ENCODE measurements at places on chromosomes 1 and 21.

GRCh38 chr1:56526571-56527174 is 52.7 kb downstream of the PLPP3 start:
- DNase-seq, result no peak

GRCh38 chr1:56578963-56579875 is at the start of gene PLPP3:
Gene PLPP3 (minus strand): TSS chr1:56579563. CDS start chr1:56579016, 547 bp downstream.
- DNase-seq, result peak; percentile 89

GRCh38 chr1:114345930-114346479 is 165.0 kb downstream of the TRIM33 start:
- DNase-seq, result peak; percentile 38

GRCh38 chr1:168230709-168231108 is 4.9 kb downstream of the SFT2D2 start:
- DNase-seq, result no peak

GRCh38 chr1:199859491-199859933 is 168.0 kb upstream of the NR5A2 start:
- peak; percentile 90 for DNase-seq

DNA sequence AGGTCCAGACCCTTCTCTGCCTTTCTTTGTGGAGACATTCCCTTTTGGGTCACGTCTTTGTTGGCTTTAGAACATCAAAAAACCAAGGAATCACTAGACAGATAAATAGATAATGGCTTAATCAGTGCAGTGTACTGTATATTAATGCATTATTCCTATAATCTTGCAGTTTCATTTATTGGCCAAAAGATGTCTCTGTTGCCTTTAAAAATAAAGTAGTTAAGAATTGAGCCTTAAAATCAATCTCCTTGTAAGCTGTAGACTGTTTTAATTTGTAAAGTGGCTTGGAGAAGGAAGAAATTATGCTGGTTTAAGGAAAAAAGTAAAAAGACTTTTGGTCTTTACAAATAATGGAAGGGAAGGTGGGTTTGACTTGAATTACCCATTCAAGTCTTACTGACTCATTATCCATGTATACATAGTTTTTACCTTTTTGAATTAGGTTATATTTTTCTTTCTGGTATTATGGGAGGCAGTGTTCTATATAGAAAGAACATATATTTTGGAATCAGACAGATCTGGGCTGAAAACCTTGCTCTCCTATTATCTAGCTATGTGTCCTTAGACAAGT is 84.6 kb downstream of the VPS13D start:
- peak; percentile 26 for DNase-seq

GRCh38 chr1:220219865-220220698 is 52.2 kb downstream of the RAB3GAP2 start:
- DNase-seq, result no peak

GRCh38 chr21:46437096-46437498 is 21.6 kb upstream of the DIP2A start:
- no peak for DNase-seq

DNA sequence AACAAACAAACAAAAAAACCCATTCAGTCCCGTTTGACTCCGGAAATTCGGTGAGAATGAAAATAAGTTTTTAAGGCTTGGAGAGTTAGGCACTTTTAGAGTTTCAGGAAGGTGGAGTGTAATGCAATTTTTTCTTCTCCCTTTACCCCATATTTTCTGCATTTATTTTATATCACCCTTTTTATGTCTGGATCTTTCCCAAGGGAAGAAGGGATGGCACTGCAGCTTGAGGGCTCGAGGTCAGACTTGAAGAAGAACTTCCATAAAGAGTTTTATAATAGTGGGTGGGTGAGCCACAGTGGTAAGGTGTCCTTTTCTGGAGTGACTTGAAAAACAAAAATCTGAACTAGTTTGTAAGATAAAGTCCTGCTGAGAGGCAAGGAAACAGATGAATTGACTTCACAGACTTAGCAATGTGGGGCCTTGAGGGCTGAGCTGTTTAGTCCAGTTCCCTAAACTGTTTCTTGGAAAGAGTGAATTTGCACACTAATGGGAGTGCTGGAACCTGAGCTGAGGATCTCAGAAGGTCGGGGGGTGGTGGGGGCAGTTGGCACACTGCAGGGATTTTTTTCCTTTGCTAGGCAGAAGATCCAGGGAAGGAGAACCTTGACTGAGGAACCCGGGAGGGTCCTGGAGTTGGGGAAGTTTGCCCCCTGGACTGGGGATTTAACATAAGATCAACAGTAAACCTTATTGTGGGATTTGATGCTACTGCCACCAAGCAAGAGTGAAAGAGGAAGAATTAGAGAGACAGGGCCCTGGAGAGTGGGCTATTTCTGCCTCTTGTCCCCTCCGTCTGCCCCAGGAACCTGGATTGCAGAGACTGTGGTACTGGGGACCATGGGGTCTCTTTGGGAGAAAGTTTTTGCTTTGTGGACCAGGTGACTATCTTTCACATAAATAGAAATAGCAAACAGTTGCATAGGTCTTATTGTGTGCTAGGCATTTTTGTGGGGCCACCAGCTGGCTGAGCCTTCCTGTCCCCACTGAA is 1.8 kb upstream of the MEX3A start:
- DNase-seq, result no peak

DNA sequence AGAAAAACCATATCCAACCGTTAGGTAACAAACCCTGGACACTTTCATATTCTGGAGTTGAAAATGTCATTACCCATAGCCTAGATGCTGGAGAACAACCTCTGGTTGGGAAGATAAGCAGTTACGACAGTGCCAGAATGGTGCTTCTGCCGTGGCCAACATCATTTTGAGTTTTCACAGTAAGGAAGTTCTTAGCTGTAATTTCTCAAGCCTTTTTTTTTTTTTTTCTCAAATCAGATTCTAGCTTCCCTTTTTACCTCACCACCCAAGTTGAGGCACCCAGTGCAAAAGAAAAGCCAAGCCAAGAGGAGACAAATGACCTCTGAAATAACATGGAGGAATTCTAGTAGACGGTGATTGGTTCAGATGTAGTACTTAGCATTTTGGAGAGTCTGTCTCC is 21.8 kb downstream of the PPT1 start:
- DNase-seq, result no peak

DNA sequence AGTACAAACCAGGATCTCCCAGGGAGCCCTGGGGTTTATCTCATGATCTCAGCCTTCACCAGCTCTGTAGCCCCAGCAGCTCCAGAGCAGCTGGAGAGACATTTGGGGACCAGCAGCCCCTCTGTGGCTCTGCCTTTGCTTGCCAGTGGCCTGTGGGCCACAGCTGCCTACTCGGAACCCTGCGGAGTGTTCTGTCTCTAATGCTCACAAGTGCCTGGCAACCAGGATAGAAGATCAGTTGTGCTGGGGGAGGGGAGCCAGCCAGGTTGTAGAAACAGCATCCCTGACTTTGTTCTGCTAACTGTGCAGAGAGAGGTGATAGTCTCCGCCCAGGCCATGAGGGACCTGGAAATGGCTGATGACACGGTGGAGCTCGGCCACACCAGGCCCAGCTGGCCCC is 50.9 kb upstream of the KCNJ15 start:
- DNase-seq, result no peak

- peak; percentile 86 for DNase-seq
These were observed at the start of gene CRYBG2 for GRCh38 chr1:26353976-26354820. Gene CRYBG2 (minus strand): TSS chr1:26354130. CDS start chr1:26346657, 7,473 bp downstream.

DNA sequence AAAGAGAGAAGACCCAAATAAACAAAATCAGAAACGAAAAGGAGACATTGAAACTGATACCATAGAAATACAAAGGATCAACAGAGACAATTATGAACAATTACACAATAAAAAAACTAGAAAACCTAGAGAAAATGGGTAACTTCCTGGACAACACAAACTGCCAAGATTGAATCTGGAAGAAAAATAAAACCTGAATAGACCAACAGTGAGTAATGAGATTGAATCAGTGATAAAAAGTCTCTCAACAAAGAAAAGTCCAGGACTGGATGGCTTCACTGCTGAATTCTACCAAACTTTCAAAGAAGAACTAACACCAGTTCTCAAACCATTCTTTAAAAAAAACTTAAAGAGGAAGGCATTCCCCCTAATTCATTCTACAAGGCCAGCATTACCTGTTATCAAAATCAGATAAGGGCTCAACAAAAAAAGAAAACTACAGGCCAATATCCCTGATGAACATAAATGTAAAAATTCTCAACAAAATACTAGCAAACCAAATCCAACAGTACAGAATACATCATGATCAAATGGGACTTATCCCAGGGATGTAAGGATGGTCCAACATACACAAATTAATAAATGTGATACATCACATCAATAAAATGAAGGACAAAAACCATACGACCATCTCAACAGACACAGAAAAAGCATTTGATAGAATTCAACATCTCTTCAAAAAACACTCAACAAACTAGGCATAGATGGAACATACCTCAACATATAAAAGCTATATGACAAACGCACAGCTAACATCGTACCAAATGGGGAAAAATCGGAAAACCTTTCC is 119.9 kb downstream of the ACBD6 start:
- no peak for DNase-seq

- no peak for DNase-seq
These were observed 30.6 kb downstream of the ATP1A1 start for GRCh38 chr1:116403496-116404136.

- no peak for DNase-seq
These were observed 8.3 kb upstream of the TINAGL1 start for GRCh38 chr1:31567956-31568570.
